Stimulated activated CD8-positive, alpha-beta memory T cell treated with anti-CD3 and anti-CD28 coated beads, Interleukin-15, amount 100 ng/mL, for 4 hours (primary cell): ENCODE measurements at places on chromosomes 1 and 21.

- no peak for DNase-seq
Measured at GRCh38 chr1:171742577-171742922, 685 bp upstream of the VAMP4 start.

- no peak for DNase-seq
Measured at GRCh38 chr1:207333009-207333600, 11.6 kb downstream of the CD55 start.

- DNase-seq = no peak
Measured at GRCh38 chr1:11788549-11789053, 17.2 kb downstream of the MTHFR start.

- no peak for DNase-seq
Measured at GRCh38 chr1:159737238-159737916, 23.0 kb upstream of the CRP start.

- no peak for DNase-seq
Measured at GRCh38 chr1:68103884-68104554, 53.6 kb upstream of the DIRAS3 start.

GRCh38 chr21:14453339-14454015, 70.5 kb upstream of the HSPA13 start:
- DNase-seq = no peak

GRCh38 chr1:156129687-156130577, 15.4 kb downstream of the LMNA start:
- DNase-seq = peak; percentile 45

DNA sequence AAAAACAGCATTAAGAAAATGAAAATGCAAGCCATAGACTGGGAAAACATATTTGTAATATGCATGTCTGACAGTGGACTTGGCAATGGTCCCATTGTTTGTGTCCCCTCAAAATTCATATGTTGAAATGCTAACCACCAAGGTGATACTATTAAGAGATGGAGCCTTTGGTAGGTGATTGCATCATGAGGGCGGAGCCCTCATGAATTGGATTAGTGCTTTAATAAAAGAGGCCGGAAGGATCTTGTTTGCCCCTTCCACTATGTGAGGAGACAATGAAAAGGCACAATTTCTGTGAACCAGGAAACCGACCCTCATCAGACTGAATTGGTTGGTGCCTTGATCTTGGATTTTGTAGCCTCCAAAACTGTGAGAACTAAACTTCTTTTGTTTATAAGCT, 232.3 kb downstream of the GPR52 start:
- no peak for DNase-seq

GRCh38 chr1:227935826-227936225, 11.9 kb downstream of the WNT9A start:
- DNase-seq = no peak

DNA sequence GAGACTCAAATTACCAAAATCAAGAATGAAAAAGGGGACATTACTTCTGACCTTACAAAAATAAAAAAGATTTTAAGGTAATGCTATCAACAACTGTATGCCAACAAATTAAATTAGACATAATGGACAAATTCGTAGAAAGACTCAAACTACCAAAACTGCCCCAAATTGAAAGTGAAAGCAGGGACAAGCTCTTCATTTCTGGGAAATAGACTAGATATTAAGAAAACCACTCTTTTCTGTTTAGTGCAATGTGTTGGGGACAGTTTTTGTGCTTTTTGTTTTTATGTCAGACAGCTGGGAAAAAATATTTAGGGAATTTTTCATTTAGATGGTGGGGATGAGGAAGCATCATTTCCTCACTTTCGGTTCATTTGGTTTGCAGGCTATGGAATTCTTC, 4.9 kb upstream of the GBP1 start:
- no peak for DNase-seq

DNA sequence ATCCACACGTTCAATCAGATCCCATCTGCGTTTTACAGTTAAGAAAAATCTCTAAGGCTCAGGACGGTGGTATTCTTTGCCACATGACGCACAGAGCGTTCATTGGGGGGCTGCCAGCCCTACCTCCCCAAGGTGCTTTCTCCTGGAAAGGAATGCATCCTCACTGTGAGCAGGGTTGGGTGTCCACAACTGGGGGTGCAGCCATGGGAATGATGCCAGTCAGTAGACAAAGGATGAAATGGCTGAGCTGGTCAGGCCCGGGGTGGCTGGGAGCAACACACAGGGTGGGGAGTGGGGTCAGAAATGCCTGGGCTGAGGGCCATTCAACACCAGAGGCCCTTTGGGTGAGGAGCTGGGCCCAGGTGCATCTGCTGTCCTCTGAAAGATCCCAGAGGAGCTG, 25.9 kb downstream of the OPTC start:
- DNase-seq = no peak

DNA sequence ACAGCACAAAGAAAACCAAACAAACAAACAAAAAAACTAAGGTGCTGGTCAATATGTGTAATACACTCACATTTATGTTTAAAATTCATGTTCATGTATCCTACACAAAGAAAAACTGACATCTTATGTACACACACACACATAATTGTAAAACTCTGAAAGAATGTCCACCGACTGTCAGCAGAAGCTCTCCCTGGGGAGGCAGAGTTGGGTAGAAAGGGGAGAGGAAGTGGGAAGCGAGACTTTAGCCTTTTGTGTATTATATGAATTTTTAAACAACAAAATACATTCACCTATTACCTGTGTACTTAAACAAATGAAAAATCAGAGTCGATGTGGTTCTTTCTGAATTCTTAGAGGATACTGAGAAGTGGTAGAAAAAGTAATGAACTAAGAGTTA, 88.3 kb downstream of the ABCA4 start:
- no peak for DNase-seq

DNA sequence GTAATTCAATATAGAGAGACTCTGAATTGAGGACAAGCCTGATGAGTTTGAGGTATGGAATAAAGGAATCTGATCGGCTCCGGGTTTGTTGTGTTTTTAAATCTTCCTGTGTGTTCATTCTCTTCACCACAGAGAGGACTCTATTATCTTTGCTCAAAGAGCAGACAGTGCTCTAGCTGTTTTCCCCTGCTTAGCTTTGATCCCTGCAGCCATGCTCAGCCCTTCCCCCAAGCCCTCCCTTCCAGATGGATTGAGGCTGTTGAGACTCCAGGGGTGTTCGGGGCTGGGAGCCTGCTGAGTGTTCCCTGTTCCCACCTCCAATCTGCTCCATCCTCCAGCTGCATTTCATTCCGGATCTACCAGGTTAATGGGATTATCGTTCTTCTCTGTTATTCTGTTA, 74.2 kb upstream of the CXADR start:
- no peak for DNase-seq

- no peak for DNase-seq
Measured at GRCh38 chr1:215405211-215405610, 161.9 kb upstream of the KCTD3 start.

DNA sequence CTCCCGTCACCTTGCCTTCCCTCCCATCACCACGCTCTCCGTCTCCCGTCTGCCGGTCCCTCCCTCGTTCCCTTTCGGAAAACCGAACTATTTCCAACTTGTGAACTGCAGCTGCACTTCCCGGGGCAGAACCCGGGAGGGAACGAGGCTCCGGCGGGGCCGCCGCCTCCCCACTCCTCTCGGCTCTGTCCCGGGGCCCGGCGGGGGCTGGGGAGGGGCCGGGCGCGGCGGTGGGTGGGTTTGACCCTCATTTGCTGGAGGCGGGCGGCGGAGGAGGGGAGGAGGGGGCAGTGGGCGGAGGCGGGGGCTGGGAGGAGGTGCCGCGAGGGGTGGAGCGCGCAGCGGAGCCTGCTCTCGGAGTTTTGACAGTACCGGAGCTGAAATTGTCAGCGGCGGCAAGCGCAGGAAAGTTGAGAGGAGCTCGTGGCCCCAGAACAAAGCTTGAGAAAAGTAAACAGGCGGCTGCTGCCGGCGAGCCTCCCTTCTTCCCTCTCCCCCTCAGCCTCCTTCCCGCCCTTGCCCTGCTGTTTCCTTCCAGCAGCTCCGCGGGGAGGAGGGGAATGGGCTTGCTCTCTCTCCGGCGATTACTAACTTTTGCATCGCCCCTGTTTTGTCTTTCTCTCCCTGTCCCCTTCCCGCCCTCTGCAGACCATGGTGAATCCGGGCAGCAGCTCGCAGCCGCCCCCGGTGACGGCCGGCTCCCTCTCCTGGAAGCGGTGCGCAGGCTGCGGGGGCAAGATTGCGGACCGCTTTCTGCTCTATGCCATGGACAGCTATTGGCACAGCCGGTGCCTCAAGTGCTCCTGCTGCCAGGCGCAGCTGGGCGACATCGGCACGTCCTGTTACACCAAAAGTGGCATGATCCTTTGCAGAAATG, 2.9 kb downstream of the LMO4 start:
- peak; percentile 44 for DNase-seq

DNA sequence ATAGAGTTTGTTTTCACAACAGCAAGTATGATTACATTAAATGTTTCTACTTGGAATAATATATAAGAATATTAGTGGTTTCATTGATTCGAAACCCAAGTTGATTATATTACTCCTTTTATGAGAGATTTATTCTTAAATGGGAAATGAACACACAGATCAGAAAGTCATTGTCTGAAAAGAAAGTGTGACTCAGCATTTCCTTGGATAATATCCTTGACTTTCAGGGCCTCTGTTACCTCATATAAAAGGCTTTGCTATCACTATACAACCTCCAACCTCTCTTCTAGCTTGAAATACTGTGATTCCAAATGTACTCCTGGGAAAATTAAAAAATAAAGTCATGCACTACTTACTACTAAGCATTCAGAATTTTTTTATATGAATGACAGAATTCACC, 295.3 kb upstream of the LYPLAL1 start:
- no peak for DNase-seq
